ENCODE measurements at places on chromosomes 16 and 17.
A peak's percentile ranks its signal among the peaks of the same experiment; 100 is the strongest.

DNA sequence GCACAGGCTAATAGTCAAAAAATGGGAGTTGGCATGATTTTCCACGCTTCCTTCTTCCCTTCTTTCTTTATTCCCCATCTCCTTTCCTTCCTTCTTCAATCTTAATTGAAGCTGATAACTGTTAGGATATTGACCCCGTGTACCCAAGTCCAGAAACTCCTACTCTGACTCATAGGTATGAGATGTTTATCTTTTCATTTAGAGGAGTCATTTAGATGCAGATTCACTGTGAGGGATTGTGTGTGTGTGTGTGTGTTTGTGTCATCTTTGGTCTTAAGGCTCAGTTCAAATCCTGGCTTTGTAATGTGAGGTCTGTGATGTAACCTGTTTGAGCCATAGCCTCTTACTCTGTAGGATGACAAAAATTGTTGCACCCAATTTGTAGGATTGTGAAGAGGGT, 332.0 kb upstream of the MAF start:
- no peak for DNase-seq

- DNase-seq = no peak
These were observed 2.4 kb downstream of the CCL13 start for GRCh38 chr17:34358631-34359030.

GRCh38 chr17:32792207-32792606, 84.7 kb downstream of the MYO1D start:
- no peak for DNase-seq

GRCh38 chr17:80544655-80545498, at the start of gene RPTOR:
Gene RPTOR (plus strand): TSS chr17:80544838. CDS start chr17:80545630, 792 bp downstream.
- peak; percentile 88 for DNase-seq

DNA sequence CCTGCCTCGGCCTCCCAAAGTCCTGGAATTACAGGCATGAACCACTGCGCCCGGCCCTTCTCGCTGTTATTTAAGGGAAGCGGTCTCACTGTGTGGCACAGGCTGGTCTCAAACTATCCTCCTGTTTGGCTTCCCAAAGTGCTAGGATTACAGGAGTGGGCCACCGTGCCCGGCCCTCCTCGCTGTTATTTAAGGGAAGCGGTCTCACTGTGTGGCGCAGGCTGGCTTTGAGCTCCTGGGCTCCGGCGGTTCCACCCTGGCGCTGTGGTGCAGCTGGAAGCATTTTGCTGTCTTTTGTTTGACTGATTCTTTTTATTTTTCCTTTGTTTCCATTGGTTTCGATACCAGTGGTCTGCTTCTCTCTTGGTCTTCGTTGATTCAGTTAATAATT, 40.7 kb downstream of the FOXK2 start:
- no peak for DNase-seq

DNA sequence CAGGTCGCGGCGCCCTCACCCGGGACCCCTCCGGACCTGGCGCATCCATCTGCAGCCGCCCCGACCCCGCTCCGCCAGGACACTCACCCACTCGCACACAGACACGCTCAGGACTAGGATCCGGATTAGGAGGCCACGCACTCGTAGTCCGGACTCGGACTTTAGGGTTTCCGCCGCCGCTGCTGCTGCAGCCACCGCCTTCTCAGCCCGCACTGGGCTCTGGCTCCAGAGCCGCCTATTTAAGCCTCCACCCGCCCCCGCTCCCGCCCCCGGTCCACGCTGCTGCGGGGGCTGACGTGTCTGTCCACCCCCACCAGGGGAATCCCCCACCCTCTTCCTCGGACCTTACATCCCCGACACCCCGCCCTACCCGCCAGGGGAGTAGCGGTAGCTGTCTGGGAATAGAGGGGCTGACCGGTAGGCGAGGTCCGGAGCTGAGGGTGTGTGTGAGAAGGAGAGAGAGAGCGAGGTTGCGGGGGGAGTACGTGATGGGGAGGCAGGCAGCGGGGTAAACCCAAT, at the start of gene RRAD:
TSS of gene RRAD (minus strand) at position 214 of the 519 bp plus-strand sequence. CDS start 356 bp downstream, outside the sequence.
- no peak for DNase-seq

DNA sequence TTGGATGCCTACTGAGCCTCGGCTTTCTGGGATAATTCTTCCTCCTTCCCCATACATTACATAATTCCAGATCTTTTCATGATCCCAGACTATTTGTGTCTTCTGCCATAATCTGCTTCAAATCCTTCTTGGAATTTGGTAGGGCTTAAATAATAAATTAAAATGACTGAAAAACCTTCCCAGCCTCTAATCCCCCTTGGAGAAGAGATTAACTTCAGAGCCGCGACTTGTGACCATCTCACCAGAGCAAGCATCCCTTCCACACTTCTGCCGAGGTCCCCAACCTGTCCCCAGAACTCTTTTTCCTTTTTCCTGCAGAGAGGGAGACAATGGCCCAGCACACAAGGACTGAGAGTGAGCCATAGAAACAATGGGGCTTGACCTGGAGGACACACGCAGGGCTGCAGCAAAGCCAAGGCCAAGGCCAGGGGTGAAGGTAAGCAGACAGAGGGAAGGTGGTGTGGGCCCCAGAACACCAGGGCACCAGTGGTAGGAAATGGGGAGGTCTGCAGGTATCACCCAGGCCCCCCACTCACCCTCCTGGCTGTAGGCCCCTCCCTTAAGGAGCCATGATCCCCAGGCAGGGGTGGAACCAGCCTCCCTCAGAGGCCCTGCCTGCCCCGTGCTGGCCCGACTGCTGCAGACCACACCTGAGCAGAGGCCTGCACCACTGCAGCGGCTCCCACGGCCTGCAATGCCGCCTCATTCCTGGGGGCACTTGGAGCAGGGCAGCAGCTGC, 9.6 kb upstream of the BCAR1 start:
- DNase-seq = no peak

- DNase-seq = no peak
These were observed 8.7 kb upstream of the KCNH6 start for GRCh38 chr17:63514477-63514876.

- DNase-seq = no peak
These were observed 9.5 kb downstream of the ALOX15 start for GRCh38 chr17:4631836-4632580.

- no peak for DNase-seq
These were observed 4.1 kb upstream of the FAAP100 start for GRCh38 chr17:81556175-81556691.

DNA sequence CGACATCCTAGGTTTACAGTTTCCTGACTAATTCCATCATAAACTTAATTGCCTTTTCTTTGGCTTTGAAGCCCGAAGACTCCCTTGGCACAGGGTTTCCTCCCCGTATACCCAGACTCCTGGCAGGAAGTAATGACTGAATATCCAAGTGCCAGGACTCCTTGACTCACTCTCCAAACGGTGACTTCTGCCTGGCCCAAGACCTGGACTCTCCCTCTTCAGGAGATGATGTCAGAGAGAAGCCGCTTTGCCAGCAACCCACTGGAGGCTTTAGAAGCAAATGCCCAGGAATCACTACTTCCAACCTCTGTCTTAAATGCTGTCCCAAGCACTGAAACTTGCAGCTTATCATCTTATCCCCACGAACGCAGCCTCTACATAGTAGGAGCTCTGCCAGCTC, 146.5 kb downstream of the RGS9 start:
- DNase-seq = no peak

GRCh38 chr16:78892951-78893733, 707.4 kb downstream of the MAF start:
- no peak for DNase-seq

GRCh38 chr16:165539-166374, at the start of gene HBM:
Gene HBM (plus strand): TSS chr16:165978. CDS start chr16:165998, 20 bp downstream.
- DNase-seq = no peak

- DNase-seq = no peak
These were observed 9.6 kb downstream of the FTO start for GRCh38 chr16:53713403-53714204.

DNA sequence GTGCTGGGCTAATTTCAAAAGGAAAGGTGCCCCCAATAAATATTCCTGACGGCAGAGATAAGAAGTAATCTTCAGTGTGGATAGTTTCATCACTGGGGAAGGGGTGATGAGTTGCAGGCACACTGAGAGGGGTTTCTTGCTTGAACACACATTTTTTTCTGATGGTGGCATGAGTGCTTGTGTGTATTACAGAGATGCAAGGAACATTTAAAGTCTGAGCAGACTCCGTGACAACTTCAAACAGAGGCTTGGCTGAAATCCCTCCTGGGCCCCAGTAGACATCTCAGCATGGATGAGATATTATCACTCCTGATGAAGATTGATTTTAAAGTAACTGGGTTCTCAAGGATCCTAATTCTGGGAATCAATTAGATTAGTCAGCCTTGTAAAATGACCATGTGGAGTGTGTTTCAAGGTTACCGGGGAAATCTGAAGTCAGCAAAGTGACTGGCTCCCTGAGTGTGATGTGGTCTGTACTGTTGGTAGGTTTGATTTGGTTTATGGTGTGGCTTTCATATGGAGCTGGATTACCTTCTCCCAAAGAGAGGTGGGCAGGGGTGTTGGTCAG, 435.8 kb upstream of the EEF2KMT start:
- no peak for DNase-seq

DNA sequence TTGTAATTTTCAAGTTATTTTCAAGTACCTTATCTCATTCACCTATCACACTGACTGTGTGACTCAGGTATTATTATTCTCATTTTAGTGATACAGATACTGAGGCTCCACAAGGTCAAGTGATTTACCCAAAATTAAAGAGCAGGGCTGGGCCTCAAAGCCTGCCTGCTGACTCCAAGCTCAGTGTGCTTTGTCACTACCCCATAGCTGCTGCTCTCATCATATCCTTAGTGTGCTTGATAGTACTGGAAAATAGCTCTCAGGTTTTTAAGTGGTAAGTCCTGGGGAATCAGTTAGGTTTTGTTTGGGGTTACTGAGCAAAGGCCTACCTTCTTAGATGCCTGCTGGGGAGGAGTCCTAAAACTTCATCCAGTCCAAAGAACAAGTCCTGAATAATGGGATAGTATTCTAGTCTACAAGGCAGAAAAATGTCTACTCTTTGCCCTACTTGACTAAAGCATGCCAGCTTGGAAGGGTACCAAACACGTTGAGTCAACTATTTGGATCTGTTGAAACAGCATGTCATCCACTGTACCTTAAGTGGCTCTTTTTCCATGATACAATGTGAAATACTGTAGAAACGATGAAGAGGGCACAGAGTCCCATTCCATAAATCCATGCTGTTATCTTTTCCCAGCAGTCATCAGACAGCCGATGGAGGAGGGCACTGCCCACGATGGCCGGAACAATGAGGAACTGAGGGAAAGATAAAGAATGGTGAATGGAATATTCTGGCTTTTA, 10.7 kb downstream of the MMD start:
- DNase-seq = no peak

DNA sequence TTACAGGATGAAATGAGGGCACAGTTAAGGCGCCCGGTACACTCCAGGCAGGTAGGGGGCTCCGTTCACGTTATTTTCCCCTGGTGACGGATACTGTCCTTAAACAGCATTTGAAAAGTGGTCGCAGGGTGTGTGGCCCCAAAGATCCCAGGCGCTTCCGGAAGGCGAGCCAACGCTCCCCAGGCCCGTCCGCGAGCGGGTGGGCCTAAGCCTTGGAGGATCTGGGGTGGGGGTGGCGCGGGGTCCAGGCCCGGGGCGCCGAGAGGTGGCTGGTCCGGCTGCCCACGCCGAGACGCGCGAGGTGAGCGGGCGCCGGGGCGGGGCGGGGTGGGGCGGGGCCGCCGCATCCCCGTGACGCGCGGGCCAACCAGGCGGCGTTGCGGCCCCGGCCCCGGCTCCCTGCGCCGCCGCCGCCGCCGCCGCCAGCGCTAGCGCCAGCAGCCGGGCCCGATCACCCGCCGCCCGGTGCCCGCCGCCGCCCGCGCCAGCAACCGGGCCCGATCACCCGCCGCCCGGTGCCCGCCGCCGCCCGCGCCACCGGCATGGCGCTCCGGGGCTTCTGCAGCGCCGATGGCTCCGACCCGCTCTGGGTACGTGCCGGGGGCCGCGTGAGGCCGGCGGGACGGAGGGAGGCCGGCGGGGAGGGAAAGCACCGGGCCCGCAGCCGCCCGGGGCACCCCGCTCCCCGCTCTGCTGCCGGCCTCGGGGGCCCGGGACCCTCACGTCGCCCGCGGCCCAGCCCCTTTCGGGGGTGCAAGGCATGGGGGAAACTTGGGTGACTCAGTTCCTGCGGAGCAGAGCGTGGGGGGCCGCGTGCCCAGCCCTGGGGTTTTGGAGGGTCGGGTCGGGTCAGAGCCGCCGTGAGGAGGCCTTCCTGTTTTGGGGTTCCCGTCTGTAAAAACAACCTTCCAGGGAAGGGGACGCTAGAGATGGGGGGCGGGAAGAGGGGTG, at the start of gene ABCC1:
TSS of gene ABCC1 (plus strand) at position 407 of the 951 bp plus-strand sequence. CDS start at position 543, 136 bp downstream.
- DNase-seq = peak; percentile 59

GRCh38 chr17:72205357-72205756, 84.5 kb downstream of the SOX9 start:
- DNase-seq = no peak

- DNase-seq = no peak
These were observed 468.0 kb downstream of the HS3ST3B1 start for GRCh38 chr17:14768923-14769322.

- DNase-seq = no peak
These were observed 16.0 kb upstream of the APPBP2 start for GRCh38 chr17:60542071-60542470.

- DNase-seq = no peak
These were observed 1141.1 kb downstream of the CDH11 start for GRCh38 chr16:63980763-63981162.

- DNase-seq = no peak
These were observed 65.3 kb upstream of the ARL4D start for GRCh38 chr17:43333433-43333943.

DNA sequence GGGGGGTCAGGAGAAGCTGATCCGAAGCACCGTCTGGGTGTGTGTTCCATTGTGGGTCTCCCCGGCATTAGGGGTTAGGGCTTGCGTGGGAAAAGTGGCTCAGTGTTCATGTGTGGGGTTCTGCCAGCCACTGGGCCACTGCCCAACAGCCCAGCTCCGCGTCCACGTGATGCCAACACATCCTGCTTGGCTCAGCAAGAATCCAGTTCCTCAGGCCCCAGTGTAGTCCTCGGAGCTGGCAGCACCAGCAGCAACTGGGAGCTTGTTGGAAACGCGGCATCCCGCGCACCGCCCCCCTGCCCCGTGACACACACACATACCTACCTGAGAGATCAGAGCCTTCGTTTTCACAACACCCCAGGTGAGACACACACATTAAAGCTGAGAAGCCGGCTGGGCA, 18.9 kb downstream of the LGALS9 start:
- DNase-seq = no peak

DNA sequence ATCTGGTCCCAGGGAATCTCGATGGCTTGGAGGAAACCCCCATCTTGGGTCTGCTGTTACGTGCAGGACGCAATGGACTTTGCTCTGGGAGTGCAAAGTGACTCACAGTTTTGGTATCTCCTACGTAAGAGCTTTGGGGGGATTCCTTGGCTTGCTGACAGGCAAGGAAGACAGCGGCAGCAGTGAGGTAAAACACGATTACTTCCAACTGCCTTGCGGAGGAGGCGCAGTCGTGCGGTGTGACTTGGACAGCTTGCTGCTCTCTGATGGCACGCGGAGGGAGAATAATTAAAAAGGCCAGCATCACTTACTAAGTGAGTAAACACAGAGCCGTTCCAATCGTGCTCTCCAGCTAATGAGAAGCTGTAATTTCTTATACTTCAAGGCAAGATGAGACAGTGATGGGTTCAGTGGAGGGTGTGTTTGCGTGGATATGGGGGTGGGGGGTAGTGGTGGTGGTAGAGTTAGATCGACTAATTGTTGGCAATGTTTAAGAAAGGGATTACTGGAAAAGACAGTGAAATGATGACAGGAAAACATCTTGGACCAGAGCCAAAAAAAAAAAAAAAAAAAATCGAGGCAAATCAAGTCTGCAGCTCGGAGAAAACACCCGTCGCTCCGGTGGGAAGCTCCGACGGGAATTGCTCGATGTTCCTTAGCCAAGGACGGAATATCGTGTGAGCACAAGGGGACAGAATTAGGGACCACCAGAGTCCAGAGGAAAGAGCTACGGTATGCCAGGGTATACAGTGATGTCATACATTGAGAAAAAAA, 184.8 kb upstream of the ZFHX3 start:
- DNase-seq = no peak
